ENCODE measurements at places on chromosomes 3 and 15.

GRCh38 chr3:101042996-101043686 lies 49.9 kb upstream of the ABI3BP start:
- no peaks in the 10 kb centered on the region for H3K4me1 ChIP-seq
- H3K36me3 ChIP-seq = no peaks in the 10 kb centered on the region
- no peak for DNase-seq
- H3K27ac ChIP-seq = no peak overlapping the region
- no peak overlapping the region for H3K4me3 ChIP-seq
- no peaks in the 10 kb centered on the region for H3K27me3 ChIP-seq

- DNase-seq = peak; percentile 35
- H3K27ac ChIP-seq = peak overlapping the region; percentile 75
- peak overlapping the region; percentile 79 for H3K4me3 ChIP-seq
- no peaks in the 10 kb centered on the region for H3K36me3 ChIP-seq
- H3K4me1 ChIP-seq = peaks cover 64% of the 10 kb centered on the region
Measured at GRCh38 chr3:72177075-72178050, 392.4 kb upstream of the PROK2 start.

DNA sequence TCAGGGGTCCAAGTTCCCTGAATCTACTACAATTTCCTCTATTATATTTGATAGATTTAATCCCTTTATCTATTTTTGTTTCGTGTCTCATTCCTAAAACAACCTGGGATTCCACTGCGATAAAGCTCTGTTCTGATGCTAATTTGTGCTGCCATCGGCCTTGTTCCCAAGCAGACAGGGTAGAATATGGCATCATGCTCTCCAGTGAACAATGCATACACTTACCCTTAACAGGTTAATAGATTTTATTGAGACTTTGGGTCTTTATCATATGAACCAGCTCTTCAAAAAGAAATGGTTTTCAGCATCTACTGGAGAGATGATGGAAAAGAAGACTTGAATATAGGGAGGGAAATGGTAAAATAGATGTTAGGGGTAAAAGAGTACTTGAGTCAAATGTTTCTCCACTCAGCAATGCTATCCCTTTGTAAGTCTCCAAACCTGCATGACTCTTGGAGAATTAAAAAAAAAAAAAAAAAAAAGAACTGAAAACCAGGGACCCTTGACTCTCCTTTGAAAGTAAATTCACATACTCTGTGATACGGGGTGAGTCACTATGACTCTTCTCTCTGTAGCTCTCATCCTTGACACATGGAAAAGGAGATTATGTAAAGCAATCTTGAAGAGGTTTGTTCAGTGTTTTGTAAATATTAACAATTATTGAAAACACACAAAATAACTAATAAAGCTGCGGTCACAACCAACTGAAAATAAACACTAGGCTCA lies 268.8 kb downstream of the ZBTB20 start:
- peaks cover 10% of the 10 kb centered on the region for H3K4me1 ChIP-seq
- no peak for DNase-seq
- no peak overlapping the region for H3K27ac ChIP-seq

DNA sequence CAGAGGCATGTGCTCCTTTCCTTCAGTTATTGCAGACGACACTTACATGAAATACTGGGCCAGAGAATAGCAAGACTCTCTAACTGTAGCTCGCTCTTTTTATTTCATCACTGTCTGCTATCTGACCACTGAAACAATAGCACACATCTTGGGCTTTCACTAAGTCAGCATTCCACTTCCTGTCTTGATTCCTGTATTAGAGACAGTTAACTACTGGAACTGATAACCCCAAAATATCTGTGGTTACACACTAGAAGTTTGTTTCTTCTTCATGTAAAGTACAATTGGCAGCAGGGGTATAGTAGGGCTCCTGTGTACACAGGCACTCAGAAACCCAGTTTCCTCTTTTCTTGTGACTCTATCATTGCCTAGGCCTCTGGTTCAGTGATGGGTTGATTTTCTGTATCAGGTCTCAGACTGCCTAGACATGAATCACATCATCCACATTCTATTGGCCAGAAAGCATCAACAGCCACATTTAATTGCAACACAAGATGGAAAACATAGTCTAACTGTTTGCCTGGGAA lies 230.2 kb upstream of the CD96 start:
- no peaks in the 10 kb centered on the region for H3K36me3 ChIP-seq
- peak overlapping the region; percentile 7 for H3K27ac ChIP-seq
- DNase-seq = no peak
- H3K27me3 ChIP-seq = no peaks in the 10 kb centered on the region
- peaks cover 16% of the 10 kb centered on the region for H3K4me1 ChIP-seq
- H3K4me3 ChIP-seq = no peak overlapping the region

- no peaks in the 10 kb centered on the region for H3K36me3 ChIP-seq
- no peaks in the 10 kb centered on the region for H3K27me3 ChIP-seq
- no peak overlapping the region for H3K4me3 ChIP-seq
- peak; percentile 4 for DNase-seq
Measured at GRCh38 chr3:82939491-82940097, 1178.1 kb upstream of the GBE1 start.

DNA sequence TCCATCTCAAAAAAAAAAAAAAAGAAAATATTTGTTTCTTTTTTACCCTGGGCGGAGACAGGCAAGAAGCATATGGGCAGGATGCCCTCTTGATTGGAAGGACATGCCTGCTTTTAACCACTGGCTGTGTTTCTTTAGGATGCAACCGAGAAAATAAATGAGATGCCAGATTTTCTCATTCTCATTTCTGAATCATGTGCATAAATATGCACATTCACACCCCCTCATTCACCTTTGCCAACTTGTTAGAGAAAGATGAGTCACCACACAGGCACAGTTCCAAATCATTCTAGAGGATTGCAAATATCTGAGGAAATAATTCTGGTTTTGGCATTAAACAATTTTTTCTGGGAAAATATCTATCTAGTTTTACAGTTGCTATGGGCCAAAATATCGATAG lies 3.3 kb downstream of the LIPH start:
- no peak for DNase-seq
- no peak overlapping the region for H3K4me3 ChIP-seq
- H3K27ac ChIP-seq = no peak overlapping the region
- peaks cover 5% of the 10 kb centered on the region for H3K4me1 ChIP-seq

- no peaks in the 10 kb centered on the region for H3K27me3 ChIP-seq
- peaks cover 23% of the 10 kb centered on the region for H3K4me1 ChIP-seq
- no peak overlapping the region for H3K27ac ChIP-seq
- H3K4me3 ChIP-seq = no peak overlapping the region
Measured at GRCh38 chr3:180934638-180935037, 22.2 kb downstream of the FXR1 start.

- H3K4me1 ChIP-seq = peaks cover 2% of the 10 kb centered on the region
- H3K27me3 ChIP-seq = peaks cover 3% of the 10 kb centered on the region
- no peaks in the 10 kb centered on the region for H3K36me3 ChIP-seq
- no peak overlapping the region for H3K27ac ChIP-seq
- DNase-seq = peak; percentile 36
Measured at GRCh38 chr3:136075218-136075808, 109.8 kb downstream of the PPP2R3A start.

GRCh38 chr15:75693501-75694240 lies 19.0 kb downstream of the CSPG4 start:
- no peaks in the 10 kb centered on the region for H3K36me3 ChIP-seq
- H3K4me1 ChIP-seq = peaks cover 61% of the 10 kb centered on the region
- DNase-seq = no peak
- H3K4me3 ChIP-seq = no peak overlapping the region

DNA sequence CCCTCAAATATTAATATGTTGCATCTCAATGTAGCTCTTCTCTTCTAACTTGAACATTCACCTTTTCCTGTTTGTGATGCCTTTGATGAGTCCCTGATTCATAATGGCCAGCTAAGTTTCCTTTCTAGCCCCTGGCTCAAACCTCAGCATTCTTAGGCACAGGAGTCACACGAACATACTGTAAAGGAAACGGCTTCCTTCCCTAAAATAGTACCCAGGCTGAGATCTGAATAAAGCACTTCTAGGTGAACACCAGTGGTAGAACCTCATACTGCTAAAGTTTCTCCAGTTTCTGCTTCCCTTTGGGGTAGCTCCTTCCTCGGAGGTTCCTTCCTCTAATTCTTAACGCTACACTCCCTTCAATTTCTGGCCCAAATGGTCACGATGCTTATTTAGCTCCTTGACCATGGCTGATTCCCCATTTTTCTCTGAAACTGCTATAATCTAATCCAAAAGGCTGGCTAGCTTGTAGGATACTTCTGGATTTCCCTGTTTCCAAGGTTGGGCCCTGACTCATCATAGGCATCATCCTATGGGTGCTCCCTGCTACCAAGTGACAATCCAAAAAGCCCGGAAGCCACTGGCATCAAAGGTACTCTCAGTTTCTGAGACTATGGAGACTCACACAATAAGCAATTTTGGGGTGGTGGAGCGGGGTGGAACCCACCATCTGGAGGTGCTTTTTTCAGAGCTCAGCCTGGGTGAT lies 2.4 kb downstream of the ANAPC13 start:
- peaks cover 51% of the 10 kb centered on the region for H3K36me3 ChIP-seq
- DNase-seq = no peak
- no peak overlapping the region for H3K27ac ChIP-seq
- H3K4me1 ChIP-seq = peaks cover 42% of the 10 kb centered on the region

DNA sequence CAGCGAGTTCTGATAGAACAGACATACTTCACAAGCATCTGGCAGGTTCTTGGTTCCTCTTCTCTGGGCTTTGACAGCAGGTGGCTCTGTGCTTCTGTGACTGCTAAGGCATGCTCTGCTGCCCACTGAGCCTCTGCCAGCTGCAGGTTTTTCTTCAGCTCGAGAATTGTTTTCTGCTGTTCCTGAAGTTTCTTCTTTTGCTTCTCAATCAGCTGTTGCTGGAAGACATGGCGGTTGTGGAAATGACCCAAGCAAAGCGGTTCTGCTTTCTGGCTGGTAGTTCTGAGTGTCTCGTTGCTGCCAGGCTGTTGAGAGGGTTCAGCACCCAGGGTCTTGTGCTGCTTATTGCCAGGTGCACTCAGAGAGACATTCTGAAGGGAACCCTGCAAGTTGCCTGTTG lies 50.8 kb downstream of the CCDC191 start:
- peak overlapping the region; percentile 97 for H3K27ac ChIP-seq
- H3K36me3 ChIP-seq = peaks cover 25% of the 10 kb centered on the region
- peaks cover 61% of the 10 kb centered on the region for H3K4me1 ChIP-seq
- H3K4me3 ChIP-seq = peak overlapping the region; percentile 76

DNA sequence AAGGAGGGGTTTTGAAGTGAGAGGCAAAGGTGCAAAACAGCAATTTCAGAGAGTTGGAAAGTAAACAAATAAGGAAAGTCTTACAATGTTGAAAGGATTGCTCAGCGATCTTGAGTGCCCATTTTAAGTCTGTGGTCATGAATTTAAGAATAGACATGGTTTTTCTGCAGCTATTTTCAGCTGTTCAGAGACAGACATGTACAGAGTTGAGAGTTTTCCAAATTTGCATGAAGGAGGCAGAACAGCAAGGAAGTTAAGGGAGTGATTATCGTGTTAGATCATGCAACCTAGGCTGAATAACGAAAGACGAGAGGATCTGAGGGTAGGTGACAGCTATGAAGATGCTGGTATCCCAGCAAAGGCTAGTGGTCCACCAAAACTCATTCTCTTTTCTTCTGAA lies 37.2 kb downstream of the DET1 start:
- no peak for DNase-seq
- peaks cover 56% of the 10 kb centered on the region for H3K36me3 ChIP-seq
- no peak overlapping the region for H3K27ac ChIP-seq
- no peaks in the 10 kb centered on the region for H3K27me3 ChIP-seq
- no peaks in the 10 kb centered on the region for H3K4me1 ChIP-seq
- no peak overlapping the region for H3K4me3 ChIP-seq

- peaks cover 20% of the 10 kb centered on the region for H3K27me3 ChIP-seq
- H3K27ac ChIP-seq = no peak overlapping the region
- no peaks in the 10 kb centered on the region for H3K4me1 ChIP-seq
- DNase-seq = no peak
- H3K4me3 ChIP-seq = no peak overlapping the region
Measured at GRCh38 chr15:100753503-100753902, 126.1 kb upstream of the ALDH1A3 start.

- H3K36me3 ChIP-seq = no peaks in the 10 kb centered on the region
- H3K4me1 ChIP-seq = no peaks in the 10 kb centered on the region
- H3K27ac ChIP-seq = no peak overlapping the region
- no peaks in the 10 kb centered on the region for H3K27me3 ChIP-seq
- H3K4me3 ChIP-seq = no peak overlapping the region
Measured at GRCh38 chr3:26768068-26768651, 145.6 kb downstream of the LRRC3B start.

DNA sequence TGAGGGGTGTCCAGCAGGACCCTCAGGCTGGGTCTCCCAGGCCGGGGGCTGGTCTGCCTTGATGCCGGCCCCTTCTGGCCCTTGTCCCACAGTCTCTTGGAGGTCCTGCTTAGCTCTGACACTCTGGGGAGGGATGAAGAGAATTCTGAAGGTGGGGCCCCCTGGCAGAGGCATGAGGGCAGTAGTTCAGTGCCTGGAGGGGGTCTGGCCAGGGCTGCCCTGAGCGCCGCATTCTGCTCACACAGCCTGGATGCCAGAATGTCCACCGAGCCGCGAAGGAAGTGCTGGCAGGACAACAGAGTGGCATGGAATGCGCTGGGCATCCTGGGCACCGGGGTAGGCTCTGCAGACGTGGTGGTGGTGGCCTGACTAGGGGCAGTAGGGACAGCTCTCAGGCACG lies 55.5 kb downstream of the SMAD6 start:
- H3K27me3 ChIP-seq = peaks cover 32% of the 10 kb centered on the region
- peaks cover 2% of the 10 kb centered on the region for H3K36me3 ChIP-seq
- no peak overlapping the region for H3K27ac ChIP-seq
- no peak overlapping the region for H3K4me3 ChIP-seq
- DNase-seq = no peak

GRCh38 chr15:74375303-74375693 lies 7.9 kb upstream of the CYP11A1 start:
- peak; percentile 64 for DNase-seq
- no peaks in the 10 kb centered on the region for H3K36me3 ChIP-seq
- peak overlapping the region; percentile 81 for H3K4me3 ChIP-seq
- peak overlapping the region; percentile 1 for H3K27ac ChIP-seq

GRCh38 chr3:23079976-23080375 lies 123.2 kb upstream of the UBE2E2 start:
- no peak overlapping the region for H3K27ac ChIP-seq
- no peak for DNase-seq
- H3K4me1 ChIP-seq = peaks cover 10% of the 10 kb centered on the region
- no peaks in the 10 kb centered on the region for H3K27me3 ChIP-seq
- no peak overlapping the region for H3K4me3 ChIP-seq

DNA sequence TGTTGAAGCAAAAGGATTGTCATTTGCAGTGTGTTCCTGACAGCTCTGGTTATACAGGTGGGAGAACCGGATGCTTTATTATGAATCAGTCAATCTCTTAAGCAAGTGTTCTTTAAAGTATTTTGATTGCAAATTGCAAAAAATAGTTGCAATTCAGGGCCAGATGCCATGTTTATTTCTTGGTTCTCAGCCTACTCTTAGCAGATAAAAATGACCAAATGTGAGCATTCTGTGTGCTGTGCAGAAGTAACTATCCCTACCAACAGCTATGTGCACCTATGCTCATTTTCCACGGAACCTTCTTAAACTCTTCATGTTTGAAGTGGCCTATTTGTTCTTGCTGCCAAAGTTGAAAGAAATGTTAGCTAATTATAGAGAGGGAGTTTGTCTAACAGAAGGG lies 262.3 kb upstream of the RASGRP1 start:
- DNase-seq = no peak
- no peaks in the 10 kb centered on the region for H3K36me3 ChIP-seq
- H3K4me1 ChIP-seq = no peaks in the 10 kb centered on the region
- no peak overlapping the region for H3K4me3 ChIP-seq
- H3K27ac ChIP-seq = no peak overlapping the region
